ENCODE measurements at places on chromosomes 2 and 18.

- no peak overlapping the region for H3K4me3 ChIP-seq
- H3K36me3 ChIP-seq, result peaks cover 9% of the 10 kb centered on the region
Measured at GRCh38 chr2:3465328-3465727, 54.0 kb downstream of the ADI1 start.

GRCh38 chr2:44118257-44118656, 50.4 kb upstream of the PPM1B start:
- peaks cover 7% of the 10 kb centered on the region for H3K27me3 ChIP-seq
- H3K27ac ChIP-seq, result no peak overlapping the region
- H3K4me1 ChIP-seq, result peaks cover 24% of the 10 kb centered on the region
- no peak overlapping the region for H3K4me3 ChIP-seq

DNA sequence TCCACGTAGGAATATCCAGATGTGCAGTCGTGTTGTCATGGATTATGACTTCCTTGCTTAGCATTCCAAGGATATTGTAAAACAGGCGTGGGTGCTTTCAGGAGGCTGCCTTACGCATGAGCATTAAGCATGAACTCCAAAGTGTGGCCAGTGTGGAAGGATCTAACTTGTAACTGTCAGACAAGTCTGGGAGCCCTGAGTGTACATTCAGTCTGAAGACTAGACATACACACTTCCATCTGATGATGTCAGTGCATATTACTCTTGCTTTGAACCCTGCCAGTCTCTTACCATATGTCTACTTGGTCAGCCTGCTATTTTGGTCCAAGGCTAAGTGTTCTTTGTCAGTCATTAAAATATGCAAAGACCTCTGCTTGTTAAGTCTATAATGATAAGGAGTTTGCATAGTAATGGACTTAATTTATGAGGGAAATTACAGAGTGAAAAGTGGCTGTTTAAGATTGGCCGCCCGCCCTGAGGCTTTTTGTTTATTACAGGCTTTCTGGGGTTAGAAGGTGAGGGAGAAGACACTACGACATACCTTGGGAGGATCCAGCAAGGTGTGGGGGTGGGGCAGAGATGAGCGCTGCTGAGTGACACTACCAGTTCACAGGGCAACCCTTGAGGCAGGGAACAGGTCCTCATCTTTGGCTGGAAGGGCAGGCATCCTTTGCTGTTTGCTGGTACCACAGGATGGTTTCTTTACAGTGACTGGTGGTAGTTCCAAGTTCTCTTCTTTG, 48.3 kb downstream of the CABLES1 start:
- H3K27me3 ChIP-seq, result peaks cover 3% of the 10 kb centered on the region
- H3K4me3 ChIP-seq, result no peak overlapping the region
- H3K36me3 ChIP-seq, result no peaks in the 10 kb centered on the region
- H3K27ac ChIP-seq, result no peak overlapping the region

GRCh38 chr2:150474326-150475074, 13.0 kb downstream of the RND3 start:
- DNase-seq, result no peak
- H3K36me3 ChIP-seq, result no peaks in the 10 kb centered on the region
- no peaks in the 10 kb centered on the region for H3K4me1 ChIP-seq
- H3K27me3 ChIP-seq, result no peaks in the 10 kb centered on the region

DNA sequence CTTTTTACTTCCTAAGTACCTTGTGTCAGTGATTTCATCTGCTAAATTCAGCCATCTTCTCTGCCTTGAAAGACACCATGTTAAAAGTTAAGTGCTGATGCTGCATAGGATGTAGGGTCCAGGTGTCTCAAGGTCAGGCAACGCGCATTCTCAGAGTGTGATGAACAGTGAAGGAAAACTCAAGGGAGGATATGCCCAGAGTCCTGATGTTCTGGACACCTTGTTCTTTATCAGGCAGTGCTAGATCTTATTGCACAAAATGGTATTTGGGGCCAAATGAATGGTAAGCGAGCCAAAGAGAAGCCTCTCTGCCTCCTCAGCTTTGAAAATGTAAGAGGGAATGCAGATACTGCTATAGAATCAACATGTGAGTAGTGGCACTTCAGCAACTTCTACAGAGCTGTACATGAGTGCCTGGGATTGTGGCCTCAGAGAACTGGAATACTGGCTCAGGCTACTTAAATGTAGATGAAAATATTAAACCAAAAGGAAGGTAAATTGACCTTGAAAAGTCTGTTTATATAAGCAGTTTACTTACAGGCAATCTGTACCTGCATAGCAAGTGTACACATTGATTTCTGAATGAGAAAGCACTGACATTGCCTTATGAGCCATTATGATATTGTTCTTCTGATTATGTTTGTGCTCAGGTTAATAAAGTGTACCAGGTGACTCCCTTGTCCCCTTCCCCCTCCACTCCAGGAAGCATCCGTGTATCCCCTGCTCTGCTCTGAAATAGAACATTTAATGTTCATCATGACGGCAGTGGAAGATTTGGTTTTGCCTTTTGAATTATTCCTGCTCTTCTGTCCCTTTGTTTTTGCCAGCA, 86.7 kb upstream of the RANBP2 start:
- DNase-seq, result no peak
- H3K27ac ChIP-seq, result no peak overlapping the region
- no peak overlapping the region for H3K4me3 ChIP-seq
- no peaks in the 10 kb centered on the region for H3K27me3 ChIP-seq
- peaks cover 84% of the 10 kb centered on the region for H3K4me1 ChIP-seq
- H3K36me3 ChIP-seq, result peaks cover 17% of the 10 kb centered on the region

DNA sequence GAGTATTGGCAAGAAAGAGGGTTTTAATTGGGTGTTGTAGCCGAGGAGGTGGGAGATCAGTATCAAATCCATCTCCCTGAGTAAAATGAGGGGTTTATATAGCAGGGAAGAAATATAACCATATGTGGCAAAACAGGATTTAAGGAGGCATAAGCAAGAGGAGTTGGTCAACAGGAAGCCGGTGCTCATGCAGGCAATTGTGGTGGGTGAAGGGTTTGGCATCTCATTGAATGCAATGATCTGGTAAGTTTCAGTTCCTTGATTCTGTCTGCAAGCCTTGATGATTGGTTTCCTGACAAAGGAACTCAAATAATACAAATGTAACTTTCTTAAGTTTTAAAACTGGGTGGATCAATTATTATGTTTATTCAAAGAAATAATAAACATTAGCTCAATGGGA, 564.4 kb upstream of the LINC00305 start:
- no peak overlapping the region for H3K4me3 ChIP-seq
- H3K36me3 ChIP-seq, result no peaks in the 10 kb centered on the region
- no peak overlapping the region for H3K27ac ChIP-seq
- no peaks in the 10 kb centered on the region for H3K27me3 ChIP-seq
- DNase-seq, result no peak

- peaks cover 3% of the 10 kb centered on the region for H3K36me3 ChIP-seq
- no peaks in the 10 kb centered on the region for H3K27me3 ChIP-seq
- peaks cover 10% of the 10 kb centered on the region for H3K4me1 ChIP-seq
- DNase-seq, result no peak
- no peak overlapping the region for H3K4me3 ChIP-seq
Measured at GRCh38 chr2:54008439-54008838, 37.6 kb upstream of the PSME4 start.

GRCh38 chr2:121197369-121198091, 87.5 kb downstream of the TFCP2L1 start:
- no peaks in the 10 kb centered on the region for H3K4me1 ChIP-seq
- no peak for DNase-seq
- no peak overlapping the region for H3K27ac ChIP-seq
- H3K4me3 ChIP-seq, result no peak overlapping the region
- no peaks in the 10 kb centered on the region for H3K27me3 ChIP-seq

DNA sequence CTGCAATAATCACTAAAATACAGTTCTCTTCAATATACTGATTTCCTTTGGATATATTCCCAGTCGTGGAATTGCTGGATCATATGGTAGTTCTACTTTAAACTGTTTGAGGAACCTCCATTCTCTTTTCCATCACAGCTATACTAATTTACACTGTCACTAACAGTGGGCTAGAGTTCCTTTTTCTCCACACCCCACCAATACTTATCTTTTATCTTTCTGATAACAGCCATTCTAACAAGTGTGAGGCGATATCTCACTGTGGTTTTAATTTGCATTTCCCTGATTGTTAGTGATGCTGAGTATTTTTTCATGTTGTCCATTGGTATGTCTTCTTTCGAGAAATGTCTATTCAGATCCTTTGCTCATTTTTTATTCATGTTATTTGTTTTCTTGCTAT, 68.4 kb downstream of the CERKL start:
- H3K4me1 ChIP-seq, result peaks cover 15% of the 10 kb centered on the region
- H3K27me3 ChIP-seq, result peaks cover 47% of the 10 kb centered on the region
- H3K36me3 ChIP-seq, result peaks cover 2% of the 10 kb centered on the region
- no peak overlapping the region for H3K4me3 ChIP-seq

GRCh38 chr2:25035537-25036220, 6.2 kb upstream of the EFR3B start:
- H3K27me3 ChIP-seq, result peaks cover 14% of the 10 kb centered on the region
- no peak for DNase-seq
- H3K36me3 ChIP-seq, result no peaks in the 10 kb centered on the region
- H3K4me1 ChIP-seq, result peaks cover 5% of the 10 kb centered on the region

DNA sequence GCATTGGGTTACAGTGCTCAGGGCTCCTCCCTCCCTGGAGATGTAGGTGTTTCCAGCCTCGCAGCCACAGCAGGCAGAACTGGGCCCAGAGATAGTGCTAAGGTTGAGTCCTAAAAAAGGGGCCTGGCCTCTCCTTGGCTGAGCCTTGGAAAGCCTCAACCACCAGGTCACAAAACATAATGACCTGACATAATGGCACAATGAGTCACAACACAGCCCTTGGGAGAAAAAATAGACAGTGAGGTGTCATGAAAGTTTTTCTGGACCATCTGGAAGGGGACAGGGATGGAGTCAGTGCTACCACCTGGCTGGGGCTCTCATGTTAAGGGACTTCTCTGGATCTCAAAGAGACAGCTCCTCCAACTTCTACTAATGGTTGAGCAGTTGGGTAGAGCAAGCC, 92.4 kb upstream of the LCLAT1 start:
- no peaks in the 10 kb centered on the region for H3K27me3 ChIP-seq
- no peak for DNase-seq

DNA sequence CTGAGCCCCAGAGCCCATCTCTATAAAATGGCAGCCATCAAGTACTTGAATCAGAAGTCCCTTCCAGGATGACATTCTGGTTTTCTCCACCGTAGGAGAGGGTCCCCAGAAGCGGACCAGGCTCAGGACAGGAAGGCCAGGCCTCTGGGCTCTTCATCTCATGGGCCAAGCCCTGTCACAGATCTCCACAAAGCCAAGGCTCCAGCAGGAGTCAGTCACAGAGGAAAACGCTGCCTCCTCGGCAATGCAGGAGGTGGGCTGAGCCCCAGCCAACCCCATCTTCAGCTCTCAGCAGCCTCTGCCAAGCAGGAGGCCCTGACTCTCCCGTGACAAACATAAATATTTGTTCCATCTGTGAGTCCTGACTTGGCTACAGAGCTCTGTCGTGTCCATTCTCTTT, 39.4 kb upstream of the GPAT2 start:
- H3K4me1 ChIP-seq, result no peaks in the 10 kb centered on the region
- peaks cover 15% of the 10 kb centered on the region for H3K27me3 ChIP-seq
- no peak for DNase-seq

GRCh38 chr2:174510583-174511189, 23.9 kb upstream of the GPR155 start:
- peaks cover 26% of the 10 kb centered on the region for H3K36me3 ChIP-seq
- no peak overlapping the region for H3K27ac ChIP-seq
- H3K4me3 ChIP-seq, result no peak overlapping the region
- DNase-seq, result no peak

DNA sequence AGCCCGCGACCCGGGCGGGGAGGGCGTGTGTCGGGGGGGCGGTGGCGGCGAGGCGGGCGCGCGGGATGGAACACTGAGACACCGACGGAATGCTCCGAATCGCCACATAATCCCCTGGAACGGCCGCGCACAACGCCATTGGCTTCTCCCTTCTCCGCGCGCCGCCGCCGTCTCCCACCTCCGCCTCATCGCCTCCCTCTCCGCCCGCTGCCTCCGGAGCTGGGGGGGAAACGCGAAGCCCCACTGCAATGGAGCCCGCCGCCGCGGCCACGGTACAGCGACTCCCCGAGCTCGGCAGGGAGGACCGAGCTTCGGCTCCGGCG, at the start of gene PHLPP1:
PHLPP1 (plus strand) TSS at position 106 of the 323 bp plus-strand sequence; CDS start at position 249, 143 bp downstream.
- peaks cover 4% of the 10 kb centered on the region for H3K27me3 ChIP-seq
- H3K4me1 ChIP-seq, result peaks cover 34% of the 10 kb centered on the region
- H3K4me3 ChIP-seq, result peak within 1 kb of the TSS; percentile 84

- no peak overlapping the region for H3K4me3 ChIP-seq
- no peak for DNase-seq
- no peaks in the 10 kb centered on the region for H3K36me3 ChIP-seq
Measured at GRCh38 chr18:55268628-55269275, 309.5 kb upstream of the CCDC68 start.

DNA sequence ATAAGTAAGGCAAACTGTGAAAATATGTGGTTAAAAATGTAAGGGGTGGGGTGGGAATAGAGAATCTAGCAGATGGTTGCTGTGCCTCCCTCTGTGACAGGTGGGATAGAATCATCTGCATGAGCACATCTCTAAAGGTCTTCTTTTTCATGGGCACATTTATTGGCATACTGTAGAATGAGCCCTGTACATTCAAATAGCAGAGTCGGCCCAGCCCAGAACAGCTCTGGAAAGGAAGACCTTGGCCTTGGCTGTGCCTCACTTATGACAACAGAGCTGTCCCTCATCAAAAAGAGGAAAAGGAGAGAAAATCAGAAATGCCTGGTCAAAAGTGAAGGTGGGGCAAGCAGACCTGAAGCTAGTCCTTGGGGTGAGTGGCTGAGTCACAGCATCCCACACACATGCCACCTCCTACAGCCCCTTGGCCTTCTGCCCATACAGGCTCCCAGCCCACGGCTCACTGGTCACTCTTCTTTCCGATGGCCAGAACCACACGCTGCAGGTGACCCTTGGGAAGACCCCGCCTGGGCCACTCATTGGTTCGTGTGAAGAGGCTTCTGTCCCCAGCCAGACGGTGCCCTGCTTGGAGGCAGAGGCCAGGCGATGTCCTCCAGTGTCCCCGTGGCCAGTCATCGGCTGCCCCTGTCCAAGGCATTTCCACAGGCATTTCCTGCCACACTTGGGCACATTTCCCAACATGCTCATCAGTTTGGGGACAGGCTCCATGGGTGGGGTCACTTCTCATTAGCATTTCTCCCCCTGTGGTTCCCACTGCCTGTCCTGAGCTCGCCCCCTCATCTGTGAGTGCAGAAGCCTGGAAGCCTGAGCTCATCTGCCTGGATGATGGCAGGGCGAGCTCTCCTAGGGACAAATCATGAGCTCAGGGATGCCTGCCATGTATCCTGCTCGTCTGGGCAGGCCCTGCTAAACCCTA, 113.6 kb downstream of the MCFD2 start:
- DNase-seq, result peak; percentile 35
- H3K36me3 ChIP-seq, result no peaks in the 10 kb centered on the region
- no peaks in the 10 kb centered on the region for H3K4me1 ChIP-seq
- no peaks in the 10 kb centered on the region for H3K27me3 ChIP-seq
